ENCODE measurements at places on chromosomes 5 and 9.

- peak; percentile 39 for DNase-seq
Measured at GRCh38 chr9:129111528-129112151, 425 bp downstream of the PTPA start.

GRCh38 chr9:112752334-112753125, 2.0 kb downstream of the SNX30 start:
- DNase-seq: no peak

- no peak for DNase-seq
Measured at GRCh38 chr5:175254155-175254554, 189.8 kb downstream of the DRD1 start.

DNA sequence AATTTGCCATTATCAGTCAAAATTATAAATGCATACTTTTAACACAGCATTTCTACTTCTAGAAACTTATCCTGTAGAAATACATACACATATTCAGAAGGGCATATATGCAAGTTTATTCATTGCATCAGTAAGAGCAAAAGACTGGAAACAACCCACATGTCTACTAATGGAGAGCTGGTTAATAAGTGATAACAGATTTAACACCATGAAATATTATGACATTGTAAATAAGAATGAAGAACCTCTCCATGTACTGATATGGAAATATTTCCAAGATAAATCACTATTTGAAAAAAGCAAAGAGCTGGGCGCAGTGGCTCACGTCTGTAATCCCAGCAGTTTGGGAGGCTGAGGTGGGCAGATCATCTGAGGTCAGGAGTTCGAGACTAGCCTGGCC, 54.5 kb downstream of the ELOVL7 start:
- no peak for DNase-seq

GRCh38 chr5:124935065-124935464, 188.6 kb upstream of the ZNF608 start:
- no peak for DNase-seq

DNA sequence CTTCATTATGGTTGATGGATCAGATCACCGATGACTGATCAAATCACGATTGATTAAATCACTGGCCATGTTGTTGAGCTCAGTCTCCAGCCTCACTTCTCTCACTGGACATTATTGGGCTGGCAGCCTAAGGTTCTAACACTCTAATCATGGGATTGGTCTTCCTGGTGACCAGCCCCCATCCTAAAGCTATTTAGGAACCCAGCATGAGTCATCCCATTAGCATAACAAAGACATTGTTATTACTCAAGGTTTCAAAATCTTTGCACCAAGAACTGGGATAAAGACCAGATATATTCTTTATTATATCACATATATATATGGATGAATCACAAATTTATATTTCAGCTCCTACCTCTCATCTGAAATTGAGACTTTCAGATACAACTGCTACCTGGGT, 272.1 kb upstream of the IL12B start:
- no peak for DNase-seq

DNA sequence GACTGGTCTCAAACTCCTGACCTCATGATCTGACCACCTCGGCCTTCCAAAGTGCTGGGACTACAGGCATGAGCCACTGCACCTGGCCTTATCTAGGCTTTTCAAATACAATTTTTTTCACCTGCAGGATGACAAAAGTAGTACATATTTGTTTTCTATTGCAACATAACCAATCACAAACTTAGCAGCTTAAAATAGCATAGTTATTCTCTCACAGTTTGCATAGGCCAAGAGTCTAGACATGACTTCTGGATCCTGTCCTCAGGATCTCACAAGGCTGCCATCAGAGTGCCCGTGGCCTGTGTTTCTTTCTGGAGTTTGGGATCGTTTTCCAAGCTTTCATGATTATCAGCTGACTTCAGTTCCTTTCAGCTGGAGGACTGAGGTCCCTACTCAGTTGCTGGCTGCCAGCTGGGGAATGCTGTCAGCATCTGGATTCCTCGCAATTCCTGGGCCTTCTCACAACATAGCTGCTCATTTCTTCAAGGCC, 348.9 kb downstream of the ARHGEF28 start:
- no peak for DNase-seq

- no peak for DNase-seq
Measured at GRCh38 chr9:16579872-16580432, 290.5 kb downstream of the BNC2 start.

DNA sequence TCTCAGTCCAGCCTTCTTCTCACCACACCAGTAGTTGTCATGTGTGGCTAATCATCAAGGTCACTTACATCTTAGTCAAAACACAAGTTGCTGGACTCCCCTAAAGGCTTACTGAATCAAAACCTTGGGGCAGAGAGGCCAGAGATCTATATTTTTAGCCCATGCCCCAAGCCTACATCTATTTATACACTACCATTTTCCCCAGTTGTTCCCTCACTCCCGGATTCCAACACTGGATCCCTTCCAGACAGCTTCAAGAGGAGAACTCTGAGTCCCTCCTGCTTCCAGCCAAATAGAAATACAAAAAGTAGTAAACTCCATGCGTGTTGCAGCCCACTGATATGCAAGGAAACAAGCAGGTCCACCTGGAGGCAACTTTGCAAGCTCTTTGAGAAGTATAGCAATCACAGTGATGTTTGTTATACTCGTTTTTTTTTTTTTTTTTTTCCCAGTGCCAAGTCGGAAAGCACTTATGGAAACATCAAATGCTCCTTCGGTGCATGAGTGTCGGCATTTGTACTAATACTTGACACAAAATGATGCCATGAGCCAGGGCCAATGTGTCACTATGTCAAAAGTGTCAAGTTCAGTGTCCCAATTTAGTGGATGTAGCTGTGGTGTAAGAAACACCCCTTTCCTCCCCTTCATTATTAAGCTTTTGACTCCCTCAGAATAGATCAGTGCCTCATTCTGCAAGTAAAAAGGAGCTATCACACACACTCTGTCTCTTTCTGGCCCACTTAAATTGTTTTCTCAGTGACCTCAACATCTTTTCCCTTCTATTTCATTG, 594.2 kb upstream of the SGCD start:
- no peak for DNase-seq

- no peak for DNase-seq
Measured at GRCh38 chr9:68678430-68678829, 26.6 kb upstream of the PIP5K1B start.

DNA sequence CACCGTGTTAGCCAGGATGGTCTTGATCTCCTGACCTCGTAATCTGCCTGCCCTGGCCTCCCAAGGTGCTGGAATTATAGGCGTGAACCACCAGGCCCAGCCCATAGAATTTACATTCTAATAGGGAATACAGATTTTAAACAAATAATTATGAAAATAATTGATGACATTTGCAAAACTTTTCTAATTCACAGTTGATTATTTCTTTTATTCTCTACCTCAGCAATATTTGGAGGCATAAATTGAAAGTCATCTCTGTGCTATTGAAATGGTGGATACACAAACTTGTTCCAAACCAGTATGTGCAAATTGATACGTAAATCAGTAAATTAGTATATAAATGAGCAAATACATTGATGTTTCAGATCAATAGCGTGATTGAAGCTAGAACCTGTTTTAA, 8.2 kb downstream of the BNIP1 start:
- DNase-seq: no peak

GRCh38 chr5:128782446-128782845, 182.8 kb upstream of the SLC27A6 start:
- DNase-seq: no peak

GRCh38 chr5:107919969-107920368, 249.2 kb upstream of the EFNA5 start:
- DNase-seq: peak; percentile 36

- no peak for DNase-seq
Measured at GRCh38 chr5:123147128-123147715, 58.2 kb downstream of the PRDM6 start.

- DNase-seq: peak; percentile 20
Measured at GRCh38 chr5:133292300-133292699, 240.5 kb downstream of the HSPA4 start.

- DNase-seq: no peak
Measured at GRCh38 chr9:34491596-34491995, 31.2 kb downstream of the ENHO start.

DNA sequence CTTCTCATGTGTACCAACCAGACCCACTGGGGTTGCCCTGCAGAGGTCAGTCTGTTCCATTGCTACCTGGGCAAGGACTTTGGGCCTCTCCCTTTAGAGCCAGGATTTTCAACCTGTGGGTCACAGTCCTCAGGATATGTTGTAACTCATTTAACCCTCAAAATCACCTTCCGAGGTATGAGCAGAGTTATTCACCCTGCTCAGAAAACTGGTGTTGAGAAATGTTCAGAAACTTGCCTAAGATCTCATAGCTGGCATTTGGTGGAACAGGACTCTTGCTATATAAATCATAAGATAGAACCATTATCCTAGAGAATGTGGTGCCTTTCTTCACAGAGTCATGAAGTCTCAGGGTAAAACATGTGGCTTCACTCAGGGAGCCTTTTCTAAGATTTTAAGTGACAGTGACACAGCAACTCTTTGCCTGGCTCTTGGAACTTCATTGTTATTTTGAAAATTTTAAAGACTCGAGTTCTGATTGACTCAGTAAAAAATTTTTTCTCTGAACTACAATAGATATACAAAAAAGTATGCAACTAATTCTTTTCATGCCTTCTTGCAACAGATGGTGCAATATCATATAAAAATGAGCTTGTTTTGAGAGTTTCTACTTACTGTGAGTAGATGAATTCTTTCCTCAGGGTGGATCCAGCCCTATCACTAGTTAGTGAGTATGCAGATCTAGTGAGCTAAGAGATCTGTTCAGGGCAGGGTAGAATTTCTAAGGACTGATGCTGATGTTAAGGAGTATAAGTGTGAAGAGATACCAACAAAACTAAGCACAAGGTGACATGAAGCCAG, 29.5 kb downstream of the CAST start:
- DNase-seq: no peak

DNA sequence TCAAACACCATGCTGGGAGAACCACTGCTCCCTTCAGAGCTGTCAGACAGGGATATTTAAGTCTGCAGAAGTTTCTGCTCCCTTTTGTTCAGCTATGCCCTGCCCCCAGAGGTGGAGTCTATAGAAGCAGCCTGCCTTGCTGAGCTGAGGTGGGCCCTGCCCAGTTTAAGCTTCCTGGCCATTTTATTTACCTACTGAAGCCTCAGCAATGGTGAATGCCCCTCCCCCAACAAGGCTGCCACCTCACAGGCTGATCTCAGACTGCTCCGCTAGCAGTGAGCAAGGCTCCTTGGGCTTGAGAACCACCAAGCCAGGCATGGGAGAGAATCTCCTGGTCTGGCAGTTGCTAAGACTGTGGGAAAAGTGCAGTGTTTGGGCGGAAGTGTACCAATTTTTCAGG, 205.5 kb upstream of the PTGER4 start:
- no peak for DNase-seq

GRCh38 chr5:175521313-175521833, 43.0 kb downstream of the SFXN1 start:
- DNase-seq: peak; percentile 58

Measured in activated CD4-positive, alpha-beta T cell treated with anti-CD3 and anti-CD28 coated beads, Interleukin-2, amount 50 U/mL, for 48 hours (primary cell).